ENCODE measurements at places on chromosomes 11 and 22.

DNA sequence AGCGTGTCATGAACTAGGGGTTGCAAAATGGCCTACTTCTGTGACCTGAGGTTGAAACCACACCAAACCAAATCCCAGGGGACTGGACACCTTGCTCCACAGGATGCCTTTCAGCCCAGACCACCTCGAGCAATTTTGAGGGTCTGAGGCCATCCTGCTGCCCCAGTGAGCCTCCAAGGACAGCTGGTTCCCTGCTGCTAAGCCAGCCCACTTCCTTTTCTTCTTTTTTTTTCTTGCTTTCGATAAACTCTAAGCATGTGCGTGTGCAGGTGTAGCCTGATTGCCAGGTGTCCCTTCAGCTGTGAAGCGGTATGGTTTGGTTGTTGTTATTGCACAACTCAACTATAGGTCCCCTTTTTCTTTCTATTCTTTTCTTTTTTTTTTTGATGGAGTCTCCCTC lies 2.7 kb downstream of the CRYBB1 start:
- no peak for DNase-seq

DNA sequence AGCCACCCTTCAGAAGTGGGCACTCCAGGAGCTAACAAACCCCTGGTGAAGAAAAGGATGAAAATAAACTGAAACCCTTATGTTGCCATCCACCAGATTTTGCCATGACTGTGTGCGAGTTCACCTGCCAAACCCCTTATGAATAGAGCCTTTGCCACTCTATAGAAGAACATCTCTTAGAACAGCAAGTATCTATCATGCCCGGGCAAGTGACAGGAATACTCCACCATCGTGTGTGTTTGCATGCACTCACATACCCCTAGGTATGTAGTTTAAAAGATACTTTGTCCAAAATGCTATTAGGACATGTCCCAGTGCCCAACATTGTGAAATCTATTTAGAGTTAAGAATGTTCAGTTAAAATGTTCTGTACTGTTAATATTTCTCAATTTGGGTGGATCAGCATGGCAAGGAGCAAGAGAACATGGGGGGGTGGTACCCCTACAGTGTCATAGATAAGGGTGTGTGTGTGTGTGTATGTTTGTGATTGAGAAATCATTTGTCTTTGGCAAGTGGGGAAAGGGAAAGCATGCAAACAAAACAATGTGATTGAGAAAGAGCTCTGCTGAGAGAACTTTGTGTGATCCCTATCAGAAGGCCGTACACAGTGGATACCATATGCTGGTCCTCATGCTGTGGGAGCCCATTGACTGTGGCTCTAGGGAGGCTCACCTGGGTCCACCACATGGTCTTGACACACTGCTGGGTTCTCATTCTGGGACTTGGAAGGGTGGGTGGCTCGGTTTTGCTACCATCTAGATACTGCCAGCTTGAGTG lies 94.9 kb downstream of the ZBTB16 start:
- no peak for DNase-seq

DNA sequence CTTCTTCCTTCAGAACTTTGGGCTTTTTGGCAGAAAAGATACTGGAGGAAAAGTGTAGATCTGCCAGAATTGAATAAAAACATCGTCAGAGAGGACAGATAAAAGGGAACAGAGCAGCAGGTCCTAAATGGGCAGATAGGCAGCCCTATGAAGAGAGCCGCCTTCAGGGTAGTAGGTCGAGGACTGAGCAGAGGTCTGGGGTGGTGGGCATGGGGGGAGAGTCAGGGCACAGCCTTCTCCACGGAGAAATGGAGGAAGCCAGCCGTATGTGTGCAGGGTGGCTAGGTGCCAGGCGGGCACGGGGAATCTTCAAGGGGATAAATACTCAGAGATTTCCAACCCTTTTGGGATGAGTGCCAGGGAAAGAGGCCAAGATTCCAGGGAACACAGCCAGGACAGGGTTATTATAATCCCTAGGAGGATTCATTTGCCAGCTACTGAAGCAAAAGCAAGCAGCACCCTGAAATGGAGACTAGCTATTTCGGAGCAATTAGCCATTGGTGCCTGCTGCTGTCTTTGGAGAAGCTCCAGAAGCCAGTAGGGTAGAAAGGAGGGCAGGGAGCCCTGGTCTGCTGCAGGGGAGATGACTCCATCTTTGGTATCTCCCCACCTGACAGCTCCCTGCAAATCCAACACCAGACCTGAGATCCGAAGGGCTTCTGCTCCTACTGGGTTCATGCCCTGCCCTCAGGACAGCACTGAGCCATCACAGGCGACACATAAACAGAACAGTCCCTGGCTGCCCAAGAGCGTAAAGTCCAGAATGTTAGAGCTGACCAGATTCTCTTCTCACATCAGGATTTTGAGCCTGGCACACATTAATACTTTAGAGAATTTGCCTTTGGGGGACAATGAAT lies 174.5 kb upstream of the NTM start:
- DNase-seq, result no peak

GRCh38 chr22:35155403-35156025 lies 89.6 kb downstream of the ISX start:
- no peak for DNase-seq

DNA sequence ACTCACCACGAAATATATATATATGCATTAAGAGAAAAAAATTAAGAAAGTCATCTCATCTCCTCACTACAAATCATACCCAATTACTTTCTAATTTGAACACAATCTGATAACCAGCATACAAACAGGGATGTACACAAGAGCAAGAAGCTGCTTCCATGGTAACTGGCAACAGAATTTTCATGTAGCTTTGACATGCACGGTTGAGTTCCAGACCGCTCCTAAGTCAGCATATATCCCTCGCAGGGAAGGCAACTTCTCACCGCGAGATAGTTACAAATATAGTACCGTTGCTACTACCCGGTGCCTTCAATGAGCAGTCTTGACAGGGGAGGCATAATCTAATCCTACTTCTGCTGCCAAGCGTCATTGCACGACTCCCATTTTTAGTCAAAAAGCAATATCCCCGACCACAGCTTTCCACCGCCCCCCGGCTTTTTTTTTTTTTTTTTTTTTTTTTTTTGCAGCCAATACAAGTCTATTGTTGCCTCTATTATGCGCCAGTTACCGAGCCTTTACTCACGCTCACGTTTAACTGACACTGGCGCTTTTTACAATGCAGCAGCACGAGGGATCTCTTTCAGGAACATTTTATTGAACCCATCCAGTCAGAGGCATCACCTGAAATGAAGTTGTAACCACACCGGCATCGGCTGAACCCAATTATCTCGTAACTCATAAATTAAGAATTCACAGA lies 2.2 kb downstream of the CADM1 start:
- DNase-seq, result no peak

DNA sequence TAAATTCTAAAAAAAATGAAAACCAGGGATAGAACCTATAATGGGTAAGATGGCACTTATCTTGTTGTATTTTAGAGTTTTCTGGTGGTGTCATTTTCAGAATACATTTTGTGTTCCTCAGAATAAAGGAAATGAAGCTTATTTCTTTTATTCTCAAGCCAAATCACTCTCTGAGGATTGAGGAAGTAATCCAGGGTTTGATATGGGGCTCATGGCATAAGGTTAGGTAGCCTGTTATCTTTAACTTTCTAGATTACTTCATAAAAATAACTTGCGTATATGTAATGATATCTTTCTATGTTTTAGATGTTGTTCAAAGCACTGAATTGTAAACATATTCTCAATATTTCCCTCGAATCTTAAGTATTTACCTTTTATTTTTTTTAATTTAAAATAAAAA lies 33.5 kb downstream of the PDE3B start:
- no peak for DNase-seq

- DNase-seq, result no peak
Measured at GRCh38 chr11:71065841-71066240, 186.5 kb downstream of the SHANK2 start.

DNA sequence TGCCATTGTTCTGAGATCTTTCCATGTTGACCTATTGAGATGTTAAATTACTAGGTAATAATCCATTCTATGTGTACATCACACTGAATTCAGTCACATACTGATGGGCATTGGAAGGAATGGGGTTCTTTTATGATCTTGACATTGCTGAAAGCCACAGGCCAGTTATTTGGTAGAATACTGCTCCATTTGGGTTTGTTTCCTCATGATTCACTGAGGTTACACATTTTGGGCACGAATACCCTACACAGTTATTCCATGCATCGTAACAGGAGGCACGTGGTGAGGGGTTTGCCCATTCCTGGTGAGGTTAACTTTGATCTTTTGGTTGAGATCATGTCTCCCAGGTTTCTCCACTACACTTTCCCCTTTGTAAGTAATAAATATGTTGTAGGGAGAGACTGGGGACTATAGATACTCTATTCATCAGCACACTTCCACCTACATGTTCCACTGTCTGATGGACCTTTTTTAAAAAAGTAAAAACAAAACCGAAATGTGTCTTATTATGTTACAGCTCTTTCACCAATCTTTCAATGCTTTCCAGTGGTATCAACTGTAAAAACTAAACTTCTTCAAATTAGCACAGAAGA lies 12.0 kb upstream of the FOLR1 start:
- no peak for DNase-seq

Data from HCT116 (cell line).